Retinal pigment epithelial cell (primary cell): ENCODE measurements at places on chromosomes 3 and 15.

- DNase-seq = no peak
Observed at GRCh38 chr3:100040451-100041225, 73.7 kb downstream of the FILIP1L start.

- DNase-seq = no peak
Observed at GRCh38 chr3:28761375-28761774, 412.8 kb upstream of the AZI2 start.

DNA sequence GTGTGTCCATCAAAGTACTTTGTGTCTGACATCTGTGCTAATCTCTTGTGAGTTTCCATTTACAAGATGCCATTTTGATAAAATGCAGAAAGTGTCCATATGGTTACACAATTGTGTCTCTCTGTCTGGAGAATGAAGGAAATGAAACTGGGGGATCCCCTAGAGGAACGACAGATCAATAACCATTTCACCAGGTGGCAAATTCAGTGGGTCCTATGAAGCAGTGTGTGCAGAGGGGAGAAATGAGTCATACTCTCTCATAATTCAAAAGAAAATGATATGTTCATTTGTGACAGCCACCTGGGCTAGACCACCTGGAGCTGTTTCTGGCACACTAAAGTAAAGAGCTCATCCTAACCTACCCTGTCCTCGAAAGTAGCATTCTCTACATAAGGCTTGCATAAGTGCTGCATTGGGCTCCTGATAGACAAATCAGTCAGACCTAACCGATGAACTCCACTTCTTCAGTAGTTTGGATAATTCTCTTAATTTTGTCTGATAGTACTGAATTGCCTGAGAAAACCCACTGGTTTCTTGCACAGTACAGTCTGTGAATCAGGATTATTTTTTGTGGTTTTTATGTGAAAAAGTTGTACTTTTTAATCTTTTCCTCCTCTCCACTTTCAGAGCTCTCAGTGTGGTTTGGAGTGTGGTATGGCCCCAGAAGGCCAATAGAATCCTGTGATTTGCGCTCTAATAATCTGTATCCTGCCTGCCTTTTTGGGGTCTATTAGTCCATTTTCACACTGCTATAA is 10.3 kb upstream of the CD47 start:
- DNase-seq = no peak

DNA sequence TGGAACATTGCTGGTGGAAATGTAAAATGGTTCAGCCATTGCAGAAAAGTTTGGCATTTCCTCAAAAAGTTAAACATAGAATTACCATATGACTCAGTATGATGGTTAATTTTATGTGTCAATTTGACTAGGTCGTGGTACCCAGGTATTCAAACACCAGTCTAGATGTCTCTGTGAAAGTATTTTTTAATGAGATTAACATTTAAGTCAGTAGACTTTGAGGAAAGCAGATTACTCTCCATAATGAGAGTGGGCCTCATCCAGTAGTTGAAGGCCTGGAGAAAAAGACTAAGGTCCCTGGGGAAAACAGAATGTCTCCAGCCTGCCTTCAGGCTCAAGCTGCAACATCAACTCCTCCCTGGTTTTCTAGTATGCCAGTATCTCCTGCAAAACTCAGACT is 42.3 kb upstream of the TMEM87A start:
- no peak for DNase-seq

DNA sequence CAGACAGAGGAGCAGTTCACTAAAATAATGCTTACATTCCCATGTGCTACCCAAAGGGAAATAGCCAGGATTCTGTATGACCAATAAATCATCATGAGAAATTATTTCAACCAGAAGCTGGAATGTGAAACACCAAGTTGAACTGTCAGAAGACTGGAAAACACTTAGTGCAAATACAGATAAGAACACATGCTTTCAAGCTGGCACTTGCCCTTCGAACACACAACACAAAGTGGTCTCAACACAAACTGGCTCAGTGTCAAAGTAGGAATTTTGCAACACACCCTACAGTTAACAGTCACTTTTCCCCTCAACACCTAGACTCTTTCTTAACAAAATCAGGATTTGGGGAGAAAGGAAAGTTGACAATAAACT is 1.3 kb downstream of the FSD2 start:
- DNase-seq = no peak

- DNase-seq = no peak
Observed at GRCh38 chr15:77506311-77507142, 85.8 kb downstream of the HMG20A start.

DNA sequence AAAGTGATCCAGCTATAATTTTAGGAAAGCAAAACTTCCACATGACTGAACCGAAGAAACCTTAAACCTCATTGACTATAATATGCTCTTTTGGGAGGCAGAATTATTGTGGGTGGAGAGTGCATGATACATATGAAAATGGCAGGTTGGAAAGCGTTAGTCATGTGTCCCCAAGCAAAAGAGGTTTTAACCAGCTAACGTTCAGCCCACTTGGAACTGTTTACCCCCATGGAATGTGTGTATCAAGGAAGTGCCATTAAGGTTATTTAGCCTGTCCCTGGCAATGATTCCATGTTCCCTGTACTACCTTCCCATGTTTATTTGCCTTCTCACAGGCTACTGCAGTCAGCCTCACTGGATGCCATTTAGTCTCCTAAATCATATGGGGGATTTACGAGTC is 44.1 kb upstream of the LRRC58 start:
- DNase-seq = no peak

DNA sequence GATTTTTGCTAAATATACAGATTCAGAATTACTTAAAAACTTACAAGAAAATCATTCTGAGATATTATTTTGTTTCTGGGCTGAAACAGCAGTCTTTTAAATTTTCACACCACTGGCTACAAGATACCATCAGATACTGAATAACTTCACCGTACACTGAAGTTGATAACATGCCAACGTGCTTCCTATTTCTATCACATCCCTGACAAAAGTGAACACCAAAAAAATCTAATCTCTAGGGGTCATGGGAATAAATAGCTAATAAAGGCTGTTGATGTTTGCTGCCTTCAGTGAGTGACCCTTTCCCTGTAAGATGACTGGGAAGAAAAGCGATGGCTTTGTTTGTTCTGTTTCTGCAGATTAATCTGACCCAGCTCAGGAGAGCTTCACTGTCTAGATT is 120.5 kb downstream of the DUT start:
- DNase-seq = no peak

- no peak for DNase-seq
Observed at GRCh38 chr15:85116066-85116465, 134.4 kb downstream of the PDE8A start.

GRCh38 chr3:169083163-169083562 is 580.3 kb downstream of the MECOM start:
- DNase-seq = no peak

DNA sequence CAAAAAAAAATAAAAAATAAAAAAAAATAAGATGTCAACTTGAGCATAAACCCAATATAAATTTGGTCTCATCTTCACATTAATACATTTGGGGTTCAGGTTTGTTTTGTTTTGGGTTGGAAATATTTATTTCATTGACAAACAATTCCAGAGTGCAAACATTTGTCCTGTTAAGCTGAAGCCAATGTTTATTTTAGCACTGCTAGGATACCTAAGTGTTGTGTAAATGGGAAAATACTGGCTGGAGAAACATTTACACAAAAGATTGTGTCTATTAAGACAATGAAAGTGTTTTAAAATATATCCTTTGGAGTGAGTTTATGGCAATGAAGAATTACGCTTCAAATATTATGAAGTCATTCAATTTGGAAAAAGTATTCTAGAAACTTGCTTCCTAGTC is 91.1 kb downstream of the MEIS2 start:
- DNase-seq = no peak

GRCh38 chr15:53414167-53414566 is 345.3 kb downstream of the WDR72 start:
- no peak for DNase-seq

GRCh38 chr3:160451602-160452001 is 2.0 kb upstream of the TRIM59 start:
- no peak for DNase-seq

DNA sequence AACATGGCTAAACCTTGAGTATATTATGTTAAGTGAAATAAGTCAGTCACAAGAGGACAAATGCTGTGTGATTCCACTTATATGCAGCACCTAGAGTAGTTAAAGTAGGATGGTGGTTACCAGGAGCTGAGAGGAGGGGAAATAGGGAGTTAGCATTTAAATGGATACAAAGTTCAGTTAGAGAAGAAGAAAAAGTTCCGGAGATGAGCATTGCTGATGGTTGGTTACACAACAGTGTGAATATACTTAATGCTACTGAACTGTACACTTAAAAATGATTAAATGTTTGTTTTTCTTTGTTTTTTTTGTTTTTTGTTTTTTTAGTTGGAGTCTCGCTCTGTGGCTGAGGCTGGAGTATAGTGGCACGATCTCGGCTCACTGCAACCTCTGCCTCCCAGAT is 67.7 kb upstream of the OSTN start:
- DNase-seq = no peak

DNA sequence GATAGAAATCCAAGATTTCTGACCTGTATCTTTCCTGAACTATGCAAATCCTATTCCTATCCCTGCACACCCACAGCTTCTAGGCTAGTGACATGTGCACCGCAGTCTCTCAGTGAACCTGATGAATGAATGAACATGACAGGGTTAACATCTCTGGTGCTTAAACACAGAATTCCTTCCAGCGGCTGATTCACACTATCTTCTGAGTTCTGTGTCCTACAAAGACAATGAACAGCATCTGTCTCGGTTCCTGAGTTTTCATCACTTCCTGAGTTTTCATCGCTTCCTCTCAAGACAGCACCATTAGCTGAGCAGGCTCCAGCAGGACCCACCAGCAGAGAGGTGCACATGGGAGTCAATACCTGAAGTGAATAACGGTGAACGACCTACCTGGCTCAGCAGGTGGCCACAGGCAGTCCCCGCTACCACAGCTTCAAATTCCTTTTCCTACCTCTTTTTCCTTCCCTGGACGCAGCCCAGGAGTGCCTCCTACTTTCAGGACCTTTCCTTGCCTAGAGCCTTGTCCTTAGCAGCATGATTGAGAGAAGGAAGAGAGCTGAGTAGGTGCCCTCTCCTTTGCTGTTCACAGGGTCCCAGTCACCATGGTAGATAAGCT is 113.5 kb downstream of the IGF2BP2 start:
- no peak for DNase-seq

DNA sequence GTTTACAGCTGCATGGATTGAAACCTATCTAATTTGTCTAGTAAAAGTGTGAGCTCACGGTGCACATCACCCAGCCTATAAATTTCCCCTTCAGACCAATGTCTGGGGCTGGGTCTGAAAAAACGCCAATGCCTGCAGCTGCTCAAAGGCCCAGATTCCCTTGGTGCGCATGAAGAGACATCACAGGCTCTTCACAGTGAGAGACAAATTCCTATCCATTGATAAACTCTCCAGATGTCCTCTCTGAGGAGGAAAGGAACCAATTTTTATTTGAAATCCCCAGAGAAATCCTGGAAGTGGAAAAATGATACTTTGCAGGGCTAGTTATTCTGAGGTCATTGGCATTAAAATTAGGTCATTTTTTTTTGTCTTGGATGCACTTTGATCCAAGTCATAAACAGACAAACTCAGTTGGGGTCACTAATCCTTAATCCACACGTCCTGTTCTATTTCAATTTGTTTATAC is 360.5 kb downstream of the EPHA3 start:
- DNase-seq = no peak

GRCh38 chr3:135034891-135035440 is 239.9 kb downstream of the EPHB1 start:
- peak; percentile 19 for DNase-seq

DNA sequence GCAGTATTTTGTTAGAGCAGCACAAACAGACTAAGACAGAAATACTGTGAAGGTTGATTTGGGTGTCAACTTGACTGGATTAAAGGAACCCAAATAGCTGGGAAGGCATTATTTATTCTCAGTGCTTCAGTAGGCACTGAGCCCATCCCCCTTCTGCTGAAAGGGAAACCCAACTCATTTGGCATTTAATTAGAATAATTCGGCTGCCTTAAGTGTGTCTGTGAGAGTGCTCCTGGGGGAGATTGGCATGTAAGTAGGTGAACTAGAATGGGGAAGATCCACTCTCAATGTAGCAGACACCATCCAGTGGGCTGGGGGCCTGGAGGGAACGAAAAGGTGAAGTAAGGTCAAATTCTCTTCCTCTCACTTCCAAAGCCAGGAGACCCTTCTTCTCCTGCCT is 20.5 kb upstream of the SLCO3A1 start:
- DNase-seq = no peak

GRCh38 chr3:101189796-101190195 is 130.6 kb downstream of the IMPG2 start:
- DNase-seq = no peak

GRCh38 chr15:40136470-40137302 is 24.2 kb upstream of the BUB1B start:
- no peak for DNase-seq

DNA sequence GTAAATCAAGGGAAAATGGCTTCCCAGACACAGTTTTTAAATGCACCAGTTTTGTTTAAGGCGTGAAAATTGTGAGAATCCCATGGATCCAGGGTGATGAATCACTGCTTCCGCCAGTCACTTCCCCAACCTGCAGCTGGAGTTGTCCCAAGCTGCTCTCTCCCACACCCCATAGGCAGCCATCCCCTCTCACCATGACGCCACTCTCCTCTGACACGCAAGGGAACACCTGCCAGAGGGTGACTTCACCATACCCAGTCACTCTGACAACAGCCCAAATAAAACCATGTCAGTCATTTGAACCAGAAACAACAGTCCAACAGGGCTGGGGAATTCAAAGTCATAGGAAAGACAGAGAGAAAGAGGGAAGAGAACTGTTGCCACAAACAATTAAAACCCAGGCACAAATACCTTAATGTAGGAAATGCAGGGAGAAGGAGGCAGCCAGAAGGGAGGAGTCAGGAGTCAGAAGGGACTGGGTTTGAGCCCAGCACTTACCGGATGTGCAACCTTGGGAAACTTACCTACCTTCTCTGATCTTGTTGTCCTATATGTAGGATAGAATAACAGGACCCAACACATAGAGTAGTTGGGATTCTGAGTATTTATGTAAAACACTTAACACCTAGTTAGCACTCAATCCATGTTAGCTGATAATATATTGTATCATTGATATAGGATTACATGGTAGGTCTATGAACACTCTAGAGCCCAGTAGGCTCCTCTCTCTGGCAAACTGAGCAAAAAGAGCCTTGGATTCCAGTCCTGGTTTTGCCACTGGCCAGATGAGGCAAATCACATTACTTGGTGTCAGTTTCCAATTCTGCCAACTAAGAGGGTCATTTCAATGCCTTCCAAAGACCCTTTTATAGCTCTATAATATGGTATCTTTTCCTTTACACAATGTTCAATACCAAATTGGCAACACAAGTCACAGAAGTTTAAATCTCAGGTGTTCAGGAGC is 326.3 kb upstream of the ICE2 start:
- DNase-seq = no peak
